ENCODE measurements at places on chromosomes 13 and 19.

DNA sequence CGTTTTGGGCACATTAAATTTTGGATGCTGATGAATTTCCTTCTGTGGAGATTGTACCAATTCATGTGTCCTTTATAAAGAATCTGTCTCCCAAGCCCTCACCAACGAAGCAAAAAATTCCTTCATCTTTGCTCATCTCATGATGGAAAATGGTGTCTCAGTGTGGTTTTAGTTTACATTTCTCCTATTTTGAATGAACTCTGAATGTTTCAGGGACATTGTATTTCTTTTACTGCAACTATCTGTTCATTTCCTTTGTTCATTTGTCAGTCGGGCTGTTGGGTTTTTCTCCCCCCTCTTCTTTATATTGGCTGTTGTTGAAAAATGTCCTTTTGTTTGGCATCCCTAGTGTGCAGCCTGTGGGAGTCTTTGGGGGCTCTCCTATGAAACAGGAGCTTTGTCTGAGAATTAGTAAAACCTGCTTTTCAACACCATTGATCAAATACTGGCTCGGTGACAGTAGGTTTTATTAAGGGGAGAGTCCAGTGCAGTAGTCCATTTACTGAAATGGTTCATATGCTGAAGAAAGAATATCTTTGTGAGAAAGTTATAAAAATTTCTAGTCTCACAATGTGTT lies 91.3 kb upstream of the C1QTNF9B start:
- DNase-seq = no peak

DNA sequence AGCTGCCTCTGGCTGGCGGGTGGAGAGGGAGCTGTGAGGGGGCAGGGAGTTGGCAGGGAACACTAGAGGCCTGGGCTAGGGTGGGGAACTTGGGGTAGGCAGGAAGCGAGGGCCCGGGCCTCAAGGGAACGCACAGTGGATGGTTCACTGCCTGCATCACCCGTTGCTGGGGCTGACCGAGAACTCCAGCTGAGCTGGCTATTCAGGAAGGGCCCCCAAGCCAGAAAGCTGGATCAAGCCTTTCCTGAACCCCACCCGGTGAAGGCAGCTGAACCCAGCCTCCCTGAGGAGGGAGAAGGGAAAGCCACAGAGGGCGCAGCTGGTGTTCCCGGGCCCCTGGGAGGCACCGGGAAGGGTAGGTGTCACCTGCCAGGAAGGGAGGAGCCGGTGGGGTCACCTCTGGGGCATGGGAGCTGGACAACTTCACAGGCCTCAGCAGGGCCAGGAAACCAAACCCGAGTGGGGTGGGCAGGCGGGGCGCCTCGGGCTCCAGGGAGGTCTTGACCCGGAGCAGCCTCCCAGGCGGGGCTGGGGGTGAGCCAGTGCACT lies 13.9 kb downstream of the PALM start:
- DNase-seq = no peak

DNA sequence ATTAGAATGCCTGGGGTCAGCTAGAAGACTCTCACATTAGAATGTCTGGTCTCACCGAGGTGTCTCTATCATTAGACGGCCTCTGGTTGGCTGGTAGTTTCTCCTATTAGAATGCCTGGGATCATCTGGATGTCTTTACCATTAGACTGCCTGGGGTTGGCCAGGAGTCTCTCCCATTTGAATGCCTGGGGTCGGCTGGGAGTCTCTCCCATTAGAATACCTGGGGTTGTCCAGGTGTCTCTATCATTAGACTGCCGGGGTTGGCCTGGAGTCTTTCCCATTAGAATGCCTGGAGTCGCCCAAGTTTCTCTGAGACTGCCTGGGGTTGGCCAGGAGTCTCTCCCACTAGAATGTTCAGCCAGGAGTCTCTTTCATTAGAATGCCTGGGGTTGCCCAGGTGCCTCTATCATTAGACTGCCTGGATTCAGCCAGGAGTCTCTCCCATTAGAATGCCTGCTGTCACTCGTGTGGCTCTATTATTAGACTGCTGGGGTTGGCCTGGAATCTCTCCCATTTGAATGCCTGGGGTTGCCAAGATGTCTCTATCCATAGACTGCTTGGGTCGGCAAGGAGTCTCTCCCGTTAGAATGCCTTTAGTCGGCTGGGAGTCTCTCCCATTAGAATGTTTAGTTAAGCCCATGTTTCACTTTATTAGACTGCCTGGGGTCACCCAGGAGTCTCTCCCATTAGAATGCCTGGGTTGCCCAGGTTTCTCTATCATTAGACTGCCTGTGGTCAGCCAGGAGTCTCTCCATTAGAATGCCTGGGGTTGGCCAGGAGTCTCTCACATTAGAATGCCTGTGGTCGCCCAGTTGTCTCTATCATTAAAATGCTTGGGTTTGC lies 1467.8 kb downstream of the UQCRFS1 start:
- DNase-seq = no peak

DNA sequence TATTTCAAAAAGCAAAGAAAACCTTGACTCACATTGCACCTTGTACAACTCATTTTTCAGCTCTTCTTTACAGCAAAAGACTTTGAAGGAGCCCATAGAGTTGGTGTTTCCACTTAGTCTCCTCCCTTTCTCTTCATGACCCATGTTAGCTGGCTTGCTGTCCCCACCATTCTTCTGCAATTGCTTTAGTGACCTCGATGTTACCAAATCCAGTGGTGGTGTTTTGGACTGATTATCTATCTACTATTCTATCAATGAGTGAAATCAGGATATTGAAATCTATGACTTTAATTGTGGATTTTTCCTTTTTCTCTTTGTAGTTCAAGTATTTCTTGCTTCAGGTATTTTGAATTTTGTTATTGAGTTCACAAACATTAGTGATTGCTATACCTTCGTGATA lies 197.3 kb downstream of the GPC5 start:
- no peak for DNase-seq

All from HEK293T (cell line).